AG04450 (cell line): ENCODE measurements at places on chromosomes 12 and 14. TPM values are rescaled to one million over a fixed set of nuclear protein-coding genes. Genes with fewer than 3 reads are reported as not detected.

GRCh38 chr14:77327111-77327510 is 6.3 kb downstream of the GSTZ1 start:
- no peak for DNase-seq

GRCh38 chr12:101039848-101040531 is 170.0 kb downstream of the SLC5A8 start:
- no peak for DNase-seq

BMAL2 gene
- polyA plus RNA-seq, result 22.9 and 28.8 TPM in 2 replicates

DNA sequence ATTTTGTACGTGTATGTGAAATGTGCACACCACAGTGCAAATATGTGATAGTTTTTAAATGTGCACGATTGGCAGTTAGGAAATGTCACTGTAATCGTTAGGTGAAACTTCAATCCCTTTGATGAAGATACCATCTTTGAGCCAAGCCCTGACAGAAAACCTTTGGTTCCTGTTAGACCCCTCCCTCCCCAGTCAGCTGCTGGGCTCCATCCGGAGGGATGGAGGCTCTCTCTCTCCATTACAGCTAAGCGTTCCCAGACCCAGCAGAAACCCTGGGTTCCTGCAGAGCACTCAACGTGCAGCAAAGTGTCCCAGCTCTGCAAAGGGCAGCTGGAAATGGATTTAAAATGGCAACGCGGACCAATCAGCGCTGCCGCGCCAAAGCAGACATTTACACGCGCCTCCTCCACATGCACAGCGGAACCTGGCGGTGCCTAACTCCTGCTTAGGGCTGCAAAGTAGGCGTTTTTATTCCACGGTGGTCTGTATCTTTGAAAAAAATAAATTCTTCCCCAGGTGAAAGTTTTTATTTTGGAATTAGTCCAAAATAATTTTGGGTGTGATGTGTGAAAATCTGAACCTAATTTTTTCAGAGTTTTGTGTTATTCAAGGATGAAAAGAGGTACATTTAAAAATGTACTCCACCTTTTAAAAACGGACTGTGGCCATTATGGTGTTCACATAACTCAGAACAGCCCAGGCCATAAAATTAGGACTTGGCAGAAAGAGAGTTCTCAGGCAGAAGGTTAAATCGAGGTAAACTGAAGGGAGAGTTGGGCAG is 1.4 kb upstream of the HMGA2 start:
- DNase-seq, result no peak

ACRBP gene
- 0.41 and 0.64 TPM in 2 replicates for polyA plus RNA-seq

SERPINA12 gene
- polyA plus RNA-seq, result not detected in 2 replicates

- DNase-seq, result no peak
Observed at GRCh38 chr14:43418324-43418723, 1088.8 kb downstream of the FSCB start.

GOLGA5 gene
- polyA plus RNA-seq, result 52.8 and 67.3 TPM in 2 replicates

GRCh38 chr12:131795690-131796410 is 32.3 kb upstream of the MMP17 start:
- no peak for DNase-seq

GRCh38 chr14:78673845-78674244 is 503.7 kb downstream of the NRXN3 start:
- no peak for DNase-seq

TAS2R42 gene
- polyA plus RNA-seq, result not detected in 2 replicates

CCDC197 gene
- polyA plus RNA-seq, result not detected in 2 replicates

GDF11 gene
- polyA plus RNA-seq, result 4.2 and 6.7 TPM in 2 replicates

DNA sequence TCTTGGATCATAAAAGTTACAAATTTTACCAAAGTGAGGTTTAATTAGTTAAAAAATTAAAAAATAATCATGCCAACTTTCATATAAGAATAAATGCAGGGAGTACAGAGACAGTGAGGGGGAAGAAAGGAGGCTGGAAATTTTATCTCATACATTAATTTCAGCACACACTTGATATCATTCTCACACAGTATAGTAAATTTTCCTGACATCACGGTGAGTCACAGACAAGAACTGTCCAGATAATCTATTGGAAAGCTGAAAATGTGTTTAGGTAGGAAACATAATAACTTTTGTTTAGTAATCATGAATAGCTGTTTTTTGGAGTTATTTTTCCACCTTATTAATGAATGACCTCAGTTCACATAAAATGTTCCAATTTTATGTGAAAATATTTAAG is 1204.8 kb downstream of the GALC start:
- DNase-seq, result no peak

DNA sequence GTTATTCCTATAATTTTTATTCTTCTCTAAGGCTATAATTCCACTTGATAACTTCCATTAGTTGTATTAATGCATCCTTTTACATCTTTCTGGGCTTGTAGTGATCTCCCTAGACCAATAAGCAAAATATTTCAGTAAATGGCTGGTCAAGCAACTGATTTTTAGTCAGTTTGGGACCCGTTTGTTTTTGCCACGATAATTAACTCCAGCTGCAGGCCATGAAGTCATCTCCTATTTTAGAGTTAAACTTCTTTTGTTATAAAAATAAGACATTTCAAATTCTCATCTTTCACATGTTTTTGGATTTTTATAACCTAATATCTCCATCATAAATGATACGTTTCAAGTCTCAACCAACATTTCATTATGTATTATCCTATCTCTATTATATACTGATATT is 49.4 kb downstream of the MAGOHB start:
- DNase-seq, result no peak

AICDA gene
- polyA plus RNA-seq, result not detected in 2 replicates

DNA sequence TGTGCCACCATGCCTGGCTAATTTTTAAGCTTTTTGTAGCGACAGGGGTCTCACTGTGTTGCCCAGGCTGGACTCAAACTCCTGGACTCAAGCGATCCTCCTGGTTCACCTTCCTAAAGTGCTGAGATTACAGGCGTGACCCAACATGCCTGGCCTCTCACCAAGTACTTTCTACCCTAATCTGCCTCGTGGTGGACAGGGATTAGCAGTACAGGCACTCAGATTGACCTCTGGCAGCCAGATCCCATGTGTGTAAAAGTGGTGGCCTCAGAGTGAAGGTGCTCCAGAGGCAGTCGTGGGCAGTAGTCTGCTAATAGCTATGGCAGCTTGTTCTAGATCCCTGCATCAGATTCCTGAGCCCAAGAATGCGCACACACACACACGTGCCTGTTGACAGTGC is 30.9 kb downstream of the MTHFD1 start:
- no peak for DNase-seq

DNA sequence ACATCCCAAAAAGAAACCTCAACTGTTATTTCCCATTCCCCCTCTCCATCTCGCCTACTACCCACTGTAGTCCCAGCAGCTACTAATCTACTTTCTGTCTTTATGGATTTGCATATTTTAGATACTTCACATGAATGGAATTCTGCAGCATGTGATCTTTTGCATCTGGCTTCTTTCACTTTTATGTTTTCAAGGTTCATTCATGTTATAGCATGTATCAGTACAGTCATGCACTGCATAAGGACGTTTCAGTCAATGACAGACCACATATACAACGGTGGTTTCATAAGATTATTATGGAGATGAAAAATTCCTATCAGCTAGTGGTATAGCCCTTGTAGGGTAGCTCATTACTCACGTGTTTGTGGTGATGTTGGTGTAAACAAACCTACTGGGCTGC is 24.5 kb downstream of the PCNX4 start:
- no peak for DNase-seq

ARF6 gene
- 27.1 and 28.0 TPM in 2 replicates for polyA plus RNA-seq
